ENCODE measurements at places on chromosomes 11 and 22.

DNA sequence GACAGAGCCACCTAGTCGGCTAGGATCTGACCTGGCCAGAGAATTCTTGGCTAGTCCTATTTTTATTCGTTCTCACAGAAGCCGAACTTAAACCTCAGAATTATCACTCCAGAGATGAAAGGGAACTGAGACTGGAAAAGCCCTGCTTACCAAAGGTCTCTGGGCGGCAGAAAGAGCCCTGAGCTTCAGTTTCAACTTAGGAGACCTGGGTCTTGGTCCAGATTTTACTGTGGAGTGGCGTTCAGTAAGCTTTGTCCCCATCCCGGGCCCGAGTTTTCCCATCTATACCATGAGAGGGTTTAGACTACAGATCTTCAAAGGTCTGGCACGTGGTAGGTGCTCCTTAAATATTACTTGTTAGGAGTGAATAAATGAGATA, 516 bp downstream of the NEU3 start:
- DNase-seq, result no peak

DNA sequence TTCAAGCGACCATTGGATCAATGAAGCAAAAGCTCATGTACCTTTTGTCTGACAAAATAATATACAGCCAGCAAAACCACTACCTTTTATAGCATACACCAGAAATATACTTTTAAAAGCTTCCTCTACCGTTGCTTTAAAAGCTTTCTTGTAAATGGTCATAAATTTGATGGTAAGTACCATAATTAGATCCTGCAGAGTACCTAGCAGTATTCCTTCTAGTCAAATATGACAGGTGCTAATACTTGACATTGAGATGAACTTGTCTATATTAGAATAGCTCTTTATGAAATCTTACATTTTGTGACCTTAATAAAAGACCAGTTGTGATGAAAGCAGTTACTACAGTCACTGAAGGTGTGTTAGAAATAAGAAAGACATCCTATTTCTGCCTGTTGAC, 340.5 kb upstream of the ANO3 start:
- no peak for DNase-seq

DNA sequence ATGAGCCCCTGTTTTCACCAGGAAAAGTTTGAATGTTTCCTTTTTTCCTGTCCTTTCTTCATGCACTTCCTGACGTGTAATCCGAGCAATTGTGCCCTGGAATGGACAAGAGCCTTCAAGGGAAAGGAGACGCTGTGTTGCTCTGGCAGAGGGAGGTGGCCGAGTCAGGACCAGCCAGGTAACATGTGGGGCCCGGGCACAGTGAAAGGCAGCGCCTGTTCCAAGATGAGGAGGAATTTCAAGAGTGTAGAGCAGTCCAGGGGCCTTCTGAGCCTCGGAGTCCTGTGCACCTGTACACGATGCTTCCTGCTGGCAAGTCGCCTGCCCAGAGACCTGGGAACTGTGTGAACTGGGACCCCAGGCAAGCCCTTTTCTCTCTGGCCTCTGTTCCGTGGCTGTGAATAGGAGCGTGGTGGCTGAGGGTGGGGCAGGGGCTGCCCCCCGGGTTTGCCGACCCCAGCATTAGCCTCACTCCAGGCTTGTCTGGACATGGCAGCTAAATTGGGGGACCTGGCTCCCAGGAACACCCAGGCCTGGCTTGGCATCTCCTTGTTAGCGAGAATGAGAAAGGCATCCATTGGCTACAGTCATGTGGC, 92.0 kb downstream of the MYEOV start:
- no peak for DNase-seq

DNA sequence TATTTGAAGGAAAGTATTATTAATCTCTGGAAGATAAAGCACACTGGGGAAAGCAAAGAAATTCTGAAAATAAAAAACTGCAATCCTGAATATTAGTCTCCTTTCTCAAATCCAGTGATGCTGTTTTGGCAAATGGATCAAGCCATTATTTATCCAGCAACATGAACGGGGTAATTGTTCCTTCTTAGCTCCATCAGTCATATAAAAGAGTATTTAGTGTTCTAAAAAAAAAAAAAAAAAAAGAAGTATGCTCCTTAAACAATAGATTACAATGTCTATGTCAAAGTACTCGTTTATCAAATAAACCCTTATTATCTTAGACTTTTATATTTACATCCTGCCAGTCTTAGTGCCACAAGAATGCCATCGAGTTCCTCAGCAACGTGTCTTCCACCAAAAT, 1.3 kb downstream of the RDX start:
- no peak for DNase-seq
